ENCODE measurements at places on chromosomes 6 and 20. TPM values are rescaled to one million over a fixed set of nuclear protein-coding genes. Genes with fewer than 3 reads are reported as not detected.

Gene TCP11
- total RNA-seq, result 0.13 TPM

GRCh38 chr6:43186019-43186418, 4.0 kb downstream of the CUL9 start:
- no peak for DNase-seq

DNA sequence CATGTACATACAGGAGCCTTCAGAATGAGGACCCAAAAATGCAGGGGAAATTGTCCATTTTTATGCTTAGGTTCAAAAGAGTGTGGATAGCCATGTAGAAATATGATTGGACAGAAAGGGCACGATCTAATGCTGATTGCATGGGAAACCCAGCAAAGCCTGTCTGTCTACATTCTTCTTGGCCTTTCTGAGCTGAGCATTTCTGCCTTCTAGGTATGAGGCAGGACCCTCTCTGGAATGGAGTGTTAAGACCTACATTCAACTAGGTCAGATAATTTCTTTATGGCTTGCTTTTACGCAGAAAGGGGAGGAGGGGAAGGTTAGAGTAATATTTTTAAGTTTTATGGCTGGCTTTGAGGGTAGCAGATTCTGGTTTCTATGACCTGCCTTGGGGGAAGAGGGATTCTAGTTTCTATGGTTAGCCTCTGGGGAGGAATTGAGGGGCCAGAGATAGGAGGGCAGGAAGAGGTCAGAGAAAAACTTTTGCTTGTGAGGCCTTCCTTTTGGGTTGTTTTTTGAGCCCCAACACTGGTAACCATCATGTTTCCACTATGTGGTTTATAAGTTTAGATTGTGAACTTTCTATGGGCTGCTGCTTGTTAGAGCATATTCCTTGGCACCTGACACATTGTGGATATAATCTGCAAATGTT, 63.5 kb downstream of the LYRM2 start:
- no peak for DNase-seq

DNA sequence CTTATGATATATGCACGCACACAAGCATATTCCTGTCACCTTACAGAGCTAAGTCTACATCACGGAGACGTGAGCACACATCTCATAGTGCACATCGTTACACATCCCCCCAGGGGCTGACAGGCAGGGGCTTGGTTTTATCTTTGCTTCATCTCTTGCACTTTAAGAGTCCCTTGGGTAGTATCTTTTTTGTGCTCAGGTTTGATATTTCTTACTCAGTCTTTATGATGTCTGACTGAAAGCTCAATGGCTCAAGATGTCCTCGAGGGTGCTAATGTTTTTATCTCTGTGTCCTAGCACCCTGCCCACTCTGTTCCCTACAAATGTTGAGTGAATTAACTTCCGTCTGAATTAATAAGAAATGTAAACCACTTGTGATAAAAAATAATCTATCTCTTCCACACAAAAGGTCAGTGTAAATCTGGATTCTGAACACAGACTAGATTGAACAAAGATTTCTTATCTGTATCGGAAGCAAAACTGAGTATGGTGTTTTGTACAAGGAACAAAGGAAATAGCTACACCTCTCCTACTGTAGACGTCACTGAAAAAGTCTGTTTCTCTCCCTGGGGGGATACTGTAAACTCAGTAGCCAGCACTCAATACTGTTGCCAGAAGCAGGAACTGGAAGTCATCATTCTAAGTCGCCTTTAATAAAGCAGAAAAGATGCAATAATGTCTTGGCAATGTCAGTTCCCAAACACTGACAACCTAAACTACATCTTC, 195.1 kb downstream of the PRKN start:
- DNase-seq, result no peak

DNA sequence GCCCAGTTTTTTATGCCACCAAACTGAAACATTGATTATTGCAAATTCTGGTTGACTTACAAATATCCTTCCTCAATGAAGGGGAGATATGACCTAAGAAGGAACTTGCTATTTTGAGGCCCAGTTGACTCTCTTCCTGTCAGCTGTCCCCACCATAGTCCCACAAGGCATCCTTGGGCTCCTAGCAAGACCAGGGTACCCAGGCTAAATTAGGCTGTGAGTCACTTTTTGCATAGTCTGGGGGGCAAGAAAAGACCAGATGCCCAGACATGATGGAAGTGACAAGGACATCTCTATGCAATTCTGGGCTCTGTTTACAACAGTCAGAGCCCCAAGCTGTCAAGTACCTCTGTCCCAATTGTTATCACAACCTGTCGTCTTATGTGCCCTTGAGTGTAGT, 31.8 kb upstream of the MAFB start:
- DNase-seq, result no peak

Gene SNX5
- total RNA-seq, result 72.5 TPM

DNA sequence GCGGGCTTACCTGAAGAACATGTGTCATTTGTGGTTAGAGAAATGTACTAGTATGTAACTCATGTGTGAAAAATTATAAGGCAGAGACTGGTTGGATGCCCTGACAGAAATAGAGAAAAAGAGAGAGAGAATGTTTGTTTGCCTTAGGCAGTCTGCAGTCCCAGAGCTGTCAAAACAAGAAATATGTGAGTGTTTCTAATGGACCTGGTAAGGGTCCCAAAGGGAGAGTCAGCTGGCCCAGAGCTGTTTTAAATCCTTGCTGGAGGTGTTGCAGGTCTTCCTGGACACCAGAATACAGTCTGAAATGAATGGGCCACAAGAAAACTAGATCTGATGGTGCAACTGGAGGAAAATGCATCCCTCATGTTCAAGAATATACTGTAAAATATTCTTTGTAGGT, 158.3 kb upstream of the OGFRL1 start:
- no peak for DNase-seq

Gene BTBD3
- 79.3 TPM for total RNA-seq

Gene NNAT
- 0.13 TPM for total RNA-seq

GRCh38 chr6:40733770-40734396, 146.7 kb upstream of the LRFN2 start:
- no peak for DNase-seq

GRCh38 chr6:49790341-49790740, 3.3 kb upstream of the PGK2 start:
- no peak for DNase-seq

DNA sequence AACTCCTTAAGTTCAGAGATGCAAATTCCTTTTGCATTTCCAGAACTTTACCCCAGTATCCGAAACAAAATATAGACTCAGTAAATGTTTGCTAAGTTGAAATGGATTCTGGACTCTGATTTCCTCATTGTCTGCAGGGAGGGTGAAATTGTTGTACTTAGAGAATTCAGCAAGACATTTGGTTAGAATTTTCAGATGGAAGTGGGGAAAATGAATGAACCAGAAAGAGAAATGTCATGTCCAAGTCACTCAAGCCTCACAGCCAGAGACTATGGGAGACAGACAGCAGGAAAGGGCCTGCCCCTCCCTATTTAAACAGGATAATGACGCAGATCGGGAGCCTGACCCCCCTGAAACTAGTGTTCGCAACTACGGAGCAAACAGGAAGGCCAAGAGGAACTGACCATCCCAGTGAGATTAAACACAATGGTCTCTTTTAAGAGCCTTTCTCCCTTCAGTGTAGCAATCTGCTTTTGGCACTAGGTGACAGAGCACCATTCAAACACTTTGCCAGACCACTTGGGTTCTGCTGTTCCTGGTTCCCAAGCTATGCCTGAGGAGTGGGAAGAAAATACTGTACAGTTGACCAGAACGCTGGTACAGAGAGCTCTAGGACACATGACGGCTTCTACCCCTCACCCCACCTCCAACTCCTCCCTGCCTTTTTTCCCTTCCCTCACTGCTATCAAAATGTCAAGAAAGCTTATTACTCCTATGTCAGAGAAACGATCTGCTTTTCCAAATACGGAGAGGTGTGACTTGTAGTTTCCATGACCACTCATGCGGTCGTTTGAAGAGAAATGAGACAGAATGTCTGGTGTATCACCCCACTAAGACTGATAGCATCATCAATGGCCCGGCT, 13.7 kb downstream of the NEDD9 start:
- DNase-seq, result peak; percentile 98

DNA sequence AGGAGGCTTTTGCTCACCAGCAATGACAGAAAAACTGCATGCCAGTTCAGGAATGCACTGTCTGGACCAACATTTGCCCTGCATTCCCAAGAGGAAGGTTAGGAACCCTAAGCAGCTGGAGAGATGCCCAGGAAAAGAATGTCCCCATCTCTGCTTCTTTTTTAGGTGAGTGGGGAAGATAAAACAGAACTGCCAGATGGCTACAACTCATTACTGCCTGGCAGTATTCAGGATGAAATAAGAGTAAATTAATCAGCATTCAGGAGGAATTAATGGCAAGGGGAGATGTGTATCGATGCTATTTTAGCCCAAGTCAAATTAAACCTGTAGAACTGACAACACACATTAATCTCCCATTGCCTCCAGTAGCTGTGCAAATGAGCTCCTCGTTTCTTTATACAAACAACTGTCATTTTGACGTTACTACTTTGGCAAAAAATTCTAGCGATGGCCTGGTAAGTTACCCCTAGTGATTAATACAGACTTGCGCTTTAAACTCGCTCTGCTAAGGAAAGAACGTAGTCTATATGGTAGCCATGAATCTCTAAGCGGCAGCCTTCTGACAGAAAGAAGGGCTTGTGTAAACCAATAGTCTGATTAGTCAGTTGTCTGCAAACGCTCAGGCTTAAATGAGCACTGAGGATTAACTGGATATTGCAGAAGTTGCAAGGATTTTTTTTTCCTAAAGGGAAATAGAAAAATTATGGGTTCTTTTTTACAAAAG, 16.7 kb upstream of the SMLR1 start:
- no peak for DNase-seq

Gene TFAP2D
- not detected for total RNA-seq

DNA sequence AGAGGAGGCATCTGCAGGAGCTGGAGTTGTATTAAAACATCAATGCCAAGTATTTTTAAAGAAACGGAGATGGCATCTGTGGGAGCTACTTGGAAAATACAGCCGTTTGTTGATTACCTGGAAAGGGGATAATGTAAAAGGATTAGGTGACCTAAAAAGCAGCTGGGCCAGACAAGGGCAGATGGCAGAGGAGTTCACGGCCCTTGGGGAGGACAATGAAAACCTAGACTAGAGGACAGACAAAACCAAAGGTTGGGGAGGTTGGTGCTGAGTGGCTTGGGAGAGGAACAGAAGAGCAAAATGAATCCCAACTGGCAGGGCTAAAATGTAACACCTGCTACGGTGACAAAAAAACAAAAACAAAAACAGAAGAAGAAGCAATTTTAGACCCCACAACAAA, 260.5 kb upstream of the JARID2 start:
- DNase-seq, result no peak

DNA sequence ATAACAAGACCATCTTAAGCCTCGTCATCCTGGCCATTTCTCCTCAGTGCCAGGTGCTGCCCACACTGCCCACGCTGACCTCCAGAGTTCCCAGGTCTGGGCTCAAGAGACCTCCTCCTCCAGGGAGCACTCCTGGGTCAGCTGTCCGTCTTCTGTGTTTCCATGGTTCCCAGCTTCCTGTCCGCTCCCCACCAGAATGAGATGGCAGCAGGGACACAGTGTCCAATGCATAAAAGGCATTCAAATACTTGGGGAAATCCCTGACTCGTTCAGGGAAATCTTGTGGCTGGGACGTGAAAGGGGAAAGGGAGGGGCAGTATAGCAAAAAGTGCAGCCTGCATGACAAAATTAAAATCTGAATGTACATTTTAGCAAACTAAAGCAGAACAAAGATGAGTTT, 54.3 kb downstream of the SLC23A2 start:
- no peak for DNase-seq

Gene SEL1L2
- not detected for total RNA-seq

DNA sequence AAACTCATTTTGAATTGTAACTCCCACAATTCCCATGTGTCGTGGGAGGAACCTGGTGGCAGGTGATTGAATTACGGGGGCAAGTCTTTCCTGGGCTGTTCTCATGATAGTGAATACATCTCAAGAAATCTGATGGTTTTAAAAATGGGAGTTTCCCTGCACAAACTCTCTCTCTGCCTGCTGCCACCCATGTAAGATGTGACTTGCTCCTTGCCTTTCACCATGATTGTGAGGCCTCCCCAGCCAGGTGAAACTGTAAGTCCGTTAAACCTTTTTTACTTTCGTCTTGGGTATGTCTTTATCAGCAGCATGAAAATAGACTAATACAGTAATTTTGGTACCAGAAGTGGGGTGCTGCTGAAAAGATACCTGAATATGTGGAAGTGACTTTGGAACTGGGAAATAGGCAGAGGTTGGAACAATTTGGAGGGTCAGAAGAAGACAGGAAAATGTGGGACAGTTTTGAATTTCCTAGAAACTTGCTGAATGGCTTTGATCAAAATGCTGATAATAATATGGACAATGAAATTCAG, 41.4 kb upstream of the SAMHD1 start:
- no peak for DNase-seq

DNA sequence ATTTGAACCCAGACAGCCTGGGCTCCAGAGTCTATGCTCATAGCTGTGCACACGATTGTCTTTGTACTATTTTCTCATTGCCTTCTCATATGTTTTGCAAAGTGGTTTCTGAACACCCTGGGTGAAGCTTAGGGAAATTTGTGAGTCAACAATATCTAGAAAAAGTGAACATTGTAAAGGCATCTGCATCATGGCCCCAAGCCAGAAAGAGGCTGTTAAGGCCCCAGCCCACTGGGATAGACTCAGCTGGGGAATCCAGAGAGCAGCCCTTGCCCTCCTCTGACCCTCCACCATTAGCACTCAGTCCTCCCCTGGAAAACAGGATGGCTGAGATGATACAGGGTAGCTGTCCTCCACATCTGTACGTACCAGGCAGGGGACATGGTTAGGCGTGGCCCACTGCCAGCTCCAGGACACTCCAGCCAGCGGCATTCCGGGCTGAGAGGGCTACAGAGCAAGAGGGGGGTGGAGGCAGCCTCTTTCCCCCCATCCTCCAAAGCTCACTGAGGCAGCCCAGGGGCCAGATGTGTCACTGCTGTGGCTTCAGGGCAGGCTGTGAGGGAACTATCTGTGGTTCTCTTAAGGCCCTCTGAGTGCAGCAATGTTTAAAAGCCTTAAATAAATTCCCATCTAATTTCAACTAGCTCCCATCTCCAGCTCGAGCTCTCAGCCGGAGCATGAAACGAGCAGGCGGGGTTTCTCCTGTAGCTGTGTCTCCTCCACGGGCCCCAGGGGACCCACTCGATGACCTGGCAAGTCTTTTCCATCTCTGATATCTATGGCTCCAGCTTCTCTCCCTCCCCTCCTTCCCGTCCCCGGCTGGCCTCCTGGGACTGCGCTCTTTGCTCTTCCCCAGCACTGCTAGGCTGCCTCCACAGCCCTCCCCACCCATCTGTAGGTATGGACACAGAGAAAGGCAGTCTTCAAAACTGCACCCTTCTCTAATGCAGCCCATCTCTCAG, 209.4 kb upstream of the LRFN2 start:
- no peak for DNase-seq

Gene F13A1
- total RNA-seq, result not detected

- DNase-seq, result peak; percentile 85
Measured at GRCh38 chr6:132790450-132790849, 8.0 kb downstream of the SLC18B1 start.

Gene CD24
- total RNA-seq, result 0.38 TPM

- DNase-seq, result no peak
Measured at GRCh38 chr20:25372584-25373336, 17.9 kb downstream of the ABHD12 start.

GRCh38 chr6:155171109-155171746, 92.6 kb upstream of the CLDN20 start:
- peak; percentile 75 for DNase-seq
